CD4-positive, alpha-beta T cell treated with Interleukin-4 for 4 hours (primary cell): ENCODE measurements at places on chromosomes 12 and 14.

DNA sequence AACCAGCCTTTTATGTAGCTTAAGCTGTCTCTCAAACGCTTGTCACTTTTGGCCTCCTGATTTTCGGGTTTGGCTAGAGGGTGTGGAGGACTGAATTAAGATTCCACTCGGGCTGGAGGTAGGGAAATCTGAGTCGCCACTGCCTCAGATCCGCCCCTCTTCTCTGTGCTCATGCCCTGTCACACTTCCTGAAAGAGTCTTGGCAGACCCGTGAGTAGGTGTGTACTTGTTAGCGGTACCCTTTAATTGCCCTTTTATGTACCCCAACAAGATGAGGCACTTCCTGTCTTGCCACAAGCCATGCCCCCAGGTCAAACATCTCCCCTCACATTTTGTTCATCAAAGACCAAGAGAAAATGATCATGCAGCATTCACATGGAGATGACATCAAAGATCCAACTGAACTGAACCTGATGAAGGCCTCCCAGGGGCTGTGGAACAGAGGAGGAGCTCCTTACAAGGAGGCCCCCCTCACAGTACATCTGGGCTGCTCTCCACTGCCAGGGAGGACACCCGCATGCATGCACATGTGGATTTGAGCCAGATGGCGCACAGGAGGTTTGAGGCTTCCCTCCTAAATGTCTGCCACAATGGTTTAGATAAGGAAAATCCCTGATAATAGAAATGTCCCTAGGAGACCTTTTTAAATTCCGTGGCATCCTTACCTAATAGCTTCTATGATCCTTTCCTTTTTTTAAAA is 86.5 kb upstream of the CDKN3 start:
- no peak for DNase-seq

DNA sequence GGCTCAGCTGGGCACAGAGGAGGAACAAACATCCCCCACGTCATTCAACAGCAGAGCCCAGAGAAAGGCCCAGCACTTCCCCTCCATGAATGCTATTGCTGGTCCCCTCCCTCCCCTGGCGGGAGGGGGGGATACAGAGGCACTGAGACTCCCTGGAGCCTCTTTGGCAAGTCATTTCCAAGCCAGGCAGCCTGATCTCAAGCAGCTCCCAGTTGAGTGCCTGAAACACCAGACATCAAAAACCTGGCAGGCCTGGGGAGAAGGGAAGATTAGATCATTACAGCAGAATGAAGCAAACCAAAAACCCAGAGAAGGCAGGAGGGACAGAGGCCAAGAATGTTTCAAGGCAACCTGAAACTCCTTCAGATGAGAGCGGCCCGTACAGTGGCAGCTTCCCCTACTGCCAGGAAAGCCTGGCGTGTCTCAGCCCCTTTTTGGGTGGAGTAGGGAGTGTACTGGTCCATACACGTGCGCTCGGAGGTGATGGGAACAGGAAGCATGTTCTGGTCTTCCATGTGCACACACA is 92.1 kb downstream of the LRRC74A start:
- no peak for DNase-seq

DNA sequence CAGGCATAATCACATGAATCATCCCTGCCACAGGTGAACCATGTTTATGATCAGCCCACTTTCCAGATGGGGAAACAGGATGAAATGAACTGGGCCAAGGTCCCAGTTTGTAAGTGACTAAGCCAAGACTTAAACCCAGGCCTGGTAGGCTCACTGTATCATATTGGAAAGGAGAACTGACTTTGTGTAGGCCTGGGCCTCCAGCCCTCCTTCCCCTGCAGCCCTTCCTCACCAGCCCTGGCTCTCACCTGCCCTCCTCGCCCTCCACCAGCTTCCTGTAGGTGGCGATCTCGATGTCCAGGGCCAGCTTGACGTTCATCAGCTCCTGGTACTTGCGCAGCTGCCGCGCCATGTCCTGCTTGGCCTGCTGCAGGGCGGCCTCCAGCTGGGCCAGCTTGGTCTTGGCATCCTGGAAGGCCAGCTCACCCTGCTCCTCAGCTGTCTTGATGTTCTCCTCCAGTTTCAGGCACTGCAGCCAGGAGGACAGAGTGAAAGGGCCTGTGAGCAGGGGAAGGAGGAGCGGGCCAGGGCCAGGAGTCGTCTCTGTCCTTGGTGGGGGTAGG is 19.8 kb downstream of the KRT80 start:
- no peak for DNase-seq

GRCh38 chr12:51076236-51076930 is 7.0 kb downstream of the CSRNP2 start:
- no peak for DNase-seq

DNA sequence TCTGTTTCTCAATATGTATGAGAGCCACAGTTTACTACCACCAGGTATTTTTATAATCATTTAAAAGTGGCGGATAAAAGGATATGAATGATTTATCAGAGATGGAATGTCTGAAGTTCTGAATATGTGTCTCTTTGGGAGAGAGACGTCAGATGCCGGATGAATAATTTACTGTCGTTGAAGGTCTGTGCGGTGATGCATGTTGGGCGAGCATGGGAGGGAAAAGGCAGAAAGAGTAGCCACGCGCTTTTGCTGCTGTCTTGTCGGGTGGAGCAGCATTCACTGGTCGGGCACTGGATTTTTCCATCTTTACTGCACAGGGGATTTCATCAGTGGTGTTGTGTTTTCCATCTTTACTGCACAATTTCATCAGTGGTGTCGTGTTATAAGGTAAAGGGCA is 65.6 kb downstream of the SYNE2 start:
- DNase-seq, result no peak
